ENCODE measurements at places on chromosomes 2 and 18. TPM values are rescaled to one million over a fixed set of nuclear protein-coding genes. Genes with fewer than 3 reads are reported as not detected.

The FBXO15 gene
- 0.48 TPM for total RNA-seq

The TAF4B gene
- 20.4 TPM for total RNA-seq

DNA sequence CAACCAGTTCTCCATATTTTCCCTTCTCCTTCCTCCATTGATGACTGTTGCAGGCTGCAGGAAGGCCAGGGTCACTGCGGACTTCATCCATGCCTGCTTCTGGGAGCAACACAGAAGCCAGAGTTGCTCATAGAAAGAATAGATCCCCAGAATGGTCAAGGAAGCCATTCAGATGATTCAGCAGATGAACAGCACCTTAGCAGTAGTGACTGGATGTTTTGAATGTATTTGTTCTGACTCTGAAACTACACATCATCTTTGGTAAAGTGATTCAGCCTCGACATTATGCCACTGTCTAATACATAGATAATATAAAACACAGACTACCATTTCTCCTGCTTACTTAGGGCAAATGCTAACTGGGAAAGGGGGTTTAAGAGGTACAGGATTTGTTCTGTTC is 411.6 kb downstream of the RND3 start:
- no peak for DNase-seq
- no peaks in the 10 kb centered on the region for H3K4me1 ChIP-seq
- H3K27ac ChIP-seq, result no peak overlapping the region
- H3K27me3 ChIP-seq, result no peaks in the 10 kb centered on the region

DNA sequence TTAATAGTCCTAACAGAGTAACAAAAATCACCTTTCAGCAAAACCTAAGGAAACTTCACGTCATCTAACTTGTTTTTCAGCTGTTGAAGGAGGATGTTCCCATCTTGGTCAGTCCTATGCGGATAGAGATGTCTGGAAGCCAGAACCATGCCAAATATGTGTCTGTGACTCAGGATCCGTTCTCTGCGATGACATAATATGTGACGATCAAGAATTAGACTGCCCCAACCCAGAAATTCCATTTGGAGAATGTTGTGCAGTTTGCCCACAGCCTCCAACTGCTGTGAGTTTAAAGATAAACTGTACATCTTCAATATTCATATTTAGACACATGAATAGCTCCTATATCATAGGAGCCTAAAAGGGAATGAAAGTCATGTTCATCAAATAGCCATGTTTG is 10.5 kb downstream of the COL3A1 start:
- DNase-seq, result no peak
- H3K4me1 ChIP-seq, result no peaks in the 10 kb centered on the region
- no peak overlapping the region for H3K4me3 ChIP-seq
- no peaks in the 10 kb centered on the region for H3K36me3 ChIP-seq

- H3K4me3 ChIP-seq, result no peak overlapping the region
- H3K36me3 ChIP-seq, result no peaks in the 10 kb centered on the region
- no peak for DNase-seq
Observed at GRCh38 chr2:136517716-136518115, 247.6 kb upstream of the THSD7B start.

- no peak for DNase-seq
- H3K36me3 ChIP-seq, result peaks cover 61% of the 10 kb centered on the region
- no peaks in the 10 kb centered on the region for H3K4me1 ChIP-seq
- H3K4me3 ChIP-seq, result no peak overlapping the region
Observed at GRCh38 chr18:62979176-62979575, 263.8 kb downstream of the PHLPP1 start.

The ZBTB14 gene
- 14.5 TPM for total RNA-seq

DNA sequence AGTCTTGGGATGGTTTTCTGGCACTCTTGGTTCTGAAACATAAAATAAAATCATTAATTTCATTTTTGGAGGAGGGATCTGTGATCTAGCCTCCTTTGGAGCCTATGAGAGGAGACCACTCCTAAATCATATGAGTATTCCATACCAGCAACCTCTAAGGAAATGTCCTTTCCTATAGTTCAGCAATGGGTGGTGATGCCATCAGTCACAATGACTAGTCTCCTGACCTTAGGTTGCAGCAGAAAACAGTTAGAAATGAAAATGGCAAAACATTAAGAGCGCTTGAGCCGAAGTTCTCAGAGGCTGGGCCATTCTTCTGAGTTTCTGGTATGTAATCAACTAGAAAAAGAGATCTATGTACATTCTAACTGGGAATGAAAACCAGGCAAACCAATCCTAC is 56.5 kb downstream of the TMEM247 start:
- H3K4me1 ChIP-seq, result no peaks in the 10 kb centered on the region
- peaks cover 4% of the 10 kb centered on the region for H3K36me3 ChIP-seq
- no peak overlapping the region for H3K27ac ChIP-seq
- DNase-seq, result no peak
- no peaks in the 10 kb centered on the region for H3K27me3 ChIP-seq

DNA sequence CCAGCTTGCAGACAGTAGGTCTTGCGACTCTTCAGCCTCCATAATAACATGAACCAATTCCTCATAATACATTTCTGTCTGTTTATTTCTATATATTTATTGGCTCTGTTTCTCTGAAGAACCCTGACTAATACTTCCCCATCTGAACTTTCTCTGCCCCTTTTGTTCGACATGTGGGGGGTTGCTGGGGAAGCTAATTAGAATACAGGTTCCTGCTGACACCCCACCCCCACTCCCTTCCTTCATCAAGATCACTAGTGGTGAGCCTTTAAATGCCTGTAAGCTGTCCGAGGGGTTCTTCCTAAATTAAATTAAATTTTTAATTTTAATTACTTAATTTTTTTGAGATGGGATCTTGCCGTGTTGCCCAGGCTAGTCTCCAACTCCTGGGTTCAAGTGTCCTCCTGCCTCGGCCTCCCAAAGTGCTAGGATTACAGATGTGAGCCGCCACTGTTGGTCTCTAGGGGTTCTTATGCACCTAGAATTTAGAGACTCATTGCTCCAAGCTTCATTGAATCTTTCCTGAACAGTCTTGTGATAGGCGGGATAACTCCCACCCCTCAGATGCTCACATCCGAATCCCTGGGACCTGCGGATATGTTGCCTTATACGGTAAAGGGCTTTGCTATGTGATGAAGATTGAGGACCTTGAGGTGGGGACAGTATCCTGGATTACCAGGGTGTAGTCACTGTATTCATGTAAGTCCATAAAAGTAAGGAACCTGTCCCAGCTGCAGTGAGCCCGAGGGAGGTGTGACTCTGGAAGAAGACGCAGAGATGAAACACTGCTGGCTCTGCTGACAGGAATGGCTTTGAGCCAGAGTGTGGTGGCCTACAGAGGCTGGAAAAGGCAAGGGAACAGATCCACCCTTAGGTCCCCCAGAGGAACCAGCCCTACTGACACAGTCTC is 26.2 kb downstream of the HPCAL1 start:
- H3K4me3 ChIP-seq, result no peak overlapping the region
- H3K36me3 ChIP-seq, result no peaks in the 10 kb centered on the region
- peaks cover 16% of the 10 kb centered on the region for H3K4me1 ChIP-seq
- no peak overlapping the region for H3K27ac ChIP-seq

The LYG1 gene
- total RNA-seq, result 0.31 TPM

The SKOR2 gene
- 0.18 TPM for total RNA-seq

GRCh38 chr2:85741833-85742455 is 11.8 kb upstream of the ATOH8 start:
- no peak overlapping the region for H3K4me3 ChIP-seq
- no peak overlapping the region for H3K27ac ChIP-seq
- H3K4me1 ChIP-seq, result no peaks in the 10 kb centered on the region
- H3K36me3 ChIP-seq, result no peaks in the 10 kb centered on the region
- no peaks in the 10 kb centered on the region for H3K27me3 ChIP-seq

The CASP8 gene
- total RNA-seq, result 7.8 TPM

GRCh38 chr2:965640-966147 is 15.0 kb downstream of the SNTG2 start:
- H3K4me3 ChIP-seq, result no peak overlapping the region
- H3K36me3 ChIP-seq, result peaks cover 10% of the 10 kb centered on the region
- no peak for DNase-seq
- H3K4me1 ChIP-seq, result no peaks in the 10 kb centered on the region
- H3K27ac ChIP-seq, result no peak overlapping the region
- H3K27me3 ChIP-seq, result no peaks in the 10 kb centered on the region

- H3K4me1 ChIP-seq, result peaks cover 11% of the 10 kb centered on the region
- H3K36me3 ChIP-seq, result peaks cover 10% of the 10 kb centered on the region
- H3K27me3 ChIP-seq, result no peaks in the 10 kb centered on the region
- no peak overlapping the region for H3K27ac ChIP-seq
- H3K4me3 ChIP-seq, result 0 out of 3 replicates have a peak overlapping the region, but pooled peaks have one; percentile 2
Observed at GRCh38 chr2:134218930-134219658, 34.8 kb upstream of the MGAT5 start.

GRCh38 chr18:74840492-74841167 is 243.0 kb downstream of the ZNF407 start:
- H3K36me3 ChIP-seq, result no peaks in the 10 kb centered on the region
- H3K27me3 ChIP-seq, result no peaks in the 10 kb centered on the region
- H3K27ac ChIP-seq, result no peak overlapping the region
- no peak for DNase-seq

The EML6 gene
- total RNA-seq, result 0.64 TPM

DNA sequence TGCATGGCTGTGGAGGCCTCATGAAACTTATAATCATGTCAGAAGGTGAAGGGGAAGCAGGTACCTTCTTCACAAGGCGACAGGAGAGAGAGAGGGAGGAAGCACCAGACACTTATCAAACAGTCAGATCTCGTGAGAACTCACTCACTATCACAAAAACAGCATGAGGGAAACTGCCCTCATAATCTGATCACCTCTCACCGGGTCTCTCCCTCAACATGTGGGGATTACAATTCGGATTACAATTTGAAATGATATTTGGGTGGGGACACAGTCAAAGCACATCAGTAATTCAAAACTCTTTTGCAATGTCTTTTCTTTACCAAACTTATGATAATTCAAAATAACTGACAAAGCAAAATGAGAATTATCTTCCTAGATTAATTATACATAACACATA is 8.5 kb upstream of the CCDC68 start:
- H3K27me3 ChIP-seq, result no peaks in the 10 kb centered on the region
- H3K27ac ChIP-seq, result no peak overlapping the region
- no peaks in the 10 kb centered on the region for H3K36me3 ChIP-seq
- DNase-seq, result no peak
- no peak overlapping the region for H3K4me3 ChIP-seq
